ENCODE measurements at places on chromosomes 1 and 21.

GRCh38 chr1:203395751-203396150 lies 44.8 kb upstream of the FMOD start:
- DNase-seq, result no peak

DNA sequence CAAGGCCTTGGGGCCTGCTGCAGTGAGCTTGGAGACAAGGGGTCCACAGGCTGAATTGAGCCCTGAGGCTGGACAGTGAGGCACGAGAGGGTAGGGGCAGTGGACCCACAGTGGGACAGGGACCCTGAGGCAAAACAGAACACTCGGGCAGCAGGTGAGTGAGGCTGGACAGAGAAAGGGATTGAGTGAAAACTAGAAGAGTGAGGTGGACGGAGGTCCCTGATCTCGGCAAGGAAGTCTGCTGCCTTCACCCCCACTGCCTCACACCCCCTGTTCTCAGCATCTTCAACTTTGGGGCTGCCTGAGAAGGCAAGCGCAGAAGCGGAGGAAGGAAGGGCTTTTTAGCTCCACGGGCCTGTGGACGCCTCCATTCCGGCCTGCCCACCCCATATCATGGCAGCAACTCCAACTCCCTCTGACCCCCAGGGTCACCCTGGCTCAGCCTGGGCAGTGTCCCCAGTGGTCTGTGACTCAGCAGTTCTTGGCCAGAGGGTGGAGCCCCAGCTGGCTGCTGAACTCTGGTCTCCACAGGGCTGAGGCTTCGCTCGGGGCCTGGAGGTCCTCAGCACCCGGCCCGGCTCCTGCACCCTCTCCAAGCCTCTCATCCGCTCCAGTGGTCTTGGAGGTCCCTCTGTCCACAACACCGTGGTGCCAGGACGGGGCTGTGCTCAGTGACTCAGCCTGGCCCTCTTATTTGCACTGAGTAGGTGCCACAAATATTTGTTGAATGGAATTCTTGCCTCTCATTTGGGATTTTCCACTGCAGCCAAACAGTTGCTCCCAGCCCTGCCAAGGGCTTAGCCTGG lies 60.0 kb upstream of the EPS8L3 start:
- peak; percentile 78 for DNase-seq

DNA sequence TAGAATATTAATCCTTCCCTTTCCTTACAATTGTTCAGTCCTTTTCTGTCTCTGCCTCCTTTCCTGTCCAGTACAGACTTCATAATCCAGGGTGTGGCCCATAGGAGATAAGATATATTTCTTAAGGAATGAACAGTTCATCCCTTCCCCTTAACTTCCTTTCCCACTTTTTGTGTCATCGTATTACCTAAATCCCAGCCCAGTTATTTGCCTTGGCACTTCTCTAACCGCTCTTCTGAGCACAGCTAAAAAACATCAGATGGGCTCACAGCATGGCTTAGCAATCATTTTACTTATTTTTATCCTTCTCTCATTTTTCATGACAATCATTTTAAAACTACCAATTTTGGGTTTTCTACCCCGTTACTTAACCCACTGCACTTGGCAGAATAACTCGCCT lies 39.6 kb downstream of the F3 start:
- no peak for DNase-seq

GRCh38 chr1:32241001-32241763 lies 5.8 kb upstream of the FAM167B start:
- peak; percentile 78 for DNase-seq

DNA sequence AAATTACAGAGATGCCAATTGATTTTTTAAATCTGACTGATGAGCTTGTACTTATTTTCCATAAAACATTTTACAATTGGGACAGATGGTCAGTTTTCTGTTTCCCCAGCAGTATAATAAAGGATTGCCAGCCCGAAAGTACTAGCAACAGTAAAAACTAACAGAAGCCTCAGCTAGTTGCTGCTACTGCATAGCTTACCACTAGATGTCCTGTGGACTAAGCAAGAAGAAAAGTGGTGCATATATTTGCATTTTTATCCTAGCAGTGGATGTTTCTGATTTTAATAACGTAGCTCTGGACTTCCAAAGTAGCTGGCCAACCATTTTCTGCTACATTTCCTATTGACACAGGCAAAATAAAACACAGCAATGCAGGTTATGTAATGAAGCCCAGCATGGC lies 241.5 kb downstream of the BARHL2 start:
- DNase-seq, result no peak

GRCh38 chr21:36928960-36929359 lies 37.5 kb downstream of the HLCS start:
- DNase-seq, result no peak

GRCh38 chr1:54309631-54310366 lies 96.4 kb downstream of the SSBP3 start:
- DNase-seq, result no peak

GRCh38 chr1:17109892-17110554 lies 9.2 kb downstream of the PADI2 start:
- no peak for DNase-seq

- no peak for DNase-seq
Measured at GRCh38 chr1:85544689-85545215, 35.8 kb upstream of the CCN1 start.

DNA sequence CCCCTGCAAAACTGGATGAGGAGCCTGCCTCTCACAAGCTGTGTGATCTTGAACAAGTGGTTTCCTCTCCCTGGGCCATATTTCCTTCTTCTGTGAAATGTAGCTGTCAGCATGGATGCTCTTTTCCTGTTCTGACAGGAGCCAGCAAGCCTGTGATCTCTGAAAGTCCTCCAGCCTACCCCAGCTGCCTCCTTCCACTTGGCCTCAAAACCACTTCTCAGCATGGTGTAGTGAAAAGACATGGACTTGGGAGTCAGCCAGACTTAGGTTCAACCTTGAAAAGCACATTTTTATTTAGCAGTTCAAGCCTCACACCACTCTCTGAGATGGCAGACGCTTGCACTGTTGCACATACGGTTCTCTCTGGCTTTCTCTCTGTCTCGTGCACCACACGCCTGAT lies 292.9 kb upstream of the DUSP10 start:
- DNase-seq, result no peak

GRCh38 chr1:94596260-94596659 lies 54.7 kb upstream of the F3 start:
- no peak for DNase-seq
